GF-D8 (cell line): ENCODE measurements at places on chromosomes 4 and X.

DNA sequence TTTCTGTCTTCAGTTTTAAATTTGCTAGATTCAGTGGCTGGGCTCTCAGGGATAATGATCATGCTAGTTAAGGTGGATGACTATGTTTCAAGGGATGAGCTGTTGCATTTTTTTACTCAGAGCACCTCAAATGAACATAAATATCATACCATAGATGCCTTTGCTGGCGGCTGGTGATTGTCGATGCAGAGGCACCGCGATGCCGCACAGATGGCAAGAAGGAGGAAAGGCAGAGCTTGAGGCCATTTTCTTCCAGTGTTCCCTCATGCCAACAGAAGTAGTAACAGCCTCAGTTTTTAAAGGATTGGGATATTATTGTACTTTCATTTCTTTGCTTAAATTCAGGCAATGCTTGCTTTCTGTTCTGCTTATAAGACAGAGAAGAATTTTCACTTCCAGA lies 654.7 kb upstream of the IGFBP7 start:
- DNase-seq, result no peak

DNA sequence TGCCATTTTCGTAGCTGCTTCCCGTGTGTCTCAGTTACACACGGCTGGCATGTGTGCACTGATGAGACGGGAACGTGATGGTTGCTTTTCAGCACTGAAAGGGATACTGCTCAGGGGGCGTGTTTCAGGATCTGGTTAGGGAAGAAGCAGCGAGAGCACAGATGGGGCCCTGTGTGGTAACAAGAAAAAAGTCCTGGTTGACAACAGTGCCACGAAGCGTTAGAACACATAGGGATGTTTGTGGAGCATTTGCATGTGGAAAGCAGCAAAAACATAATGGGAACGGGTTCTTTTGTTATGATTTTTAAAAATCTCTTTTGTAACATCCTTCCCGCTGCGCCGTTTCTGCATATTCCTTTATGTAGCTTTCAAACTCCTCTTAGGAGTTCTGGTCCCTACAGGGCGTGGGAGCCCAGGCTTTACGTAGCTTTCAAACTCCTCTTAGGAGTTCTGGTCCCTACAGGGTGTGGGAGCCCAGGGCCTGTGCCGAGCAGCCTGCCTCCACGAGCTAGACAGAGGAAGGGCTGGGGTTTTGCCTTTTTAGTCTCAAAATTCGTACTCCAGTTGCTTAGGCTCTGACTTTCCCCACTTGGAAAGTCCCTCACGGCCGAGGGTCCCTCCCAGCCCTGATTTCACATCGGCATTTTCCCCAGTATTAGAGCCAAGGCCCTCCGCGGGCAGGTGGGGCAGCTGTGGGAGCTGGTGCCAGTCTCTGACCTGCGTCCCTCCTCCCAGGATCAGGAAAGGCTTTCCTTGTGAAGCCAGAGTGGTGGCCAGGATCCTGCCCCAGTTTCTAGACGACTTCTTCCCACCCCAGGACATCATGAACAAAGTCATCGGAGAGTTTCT lies 11.0 kb upstream of the MSANTD1 start:
- DNase-seq, result no peak

- DNase-seq, result no peak
Observed at GRCh38 chrX:14357314-14357713, 172.0 kb upstream of the GLRA2 start.

- no peak for DNase-seq
Observed at GRCh38 chr4:113987382-113987941, 8.0 kb upstream of the ARSJ start.

DNA sequence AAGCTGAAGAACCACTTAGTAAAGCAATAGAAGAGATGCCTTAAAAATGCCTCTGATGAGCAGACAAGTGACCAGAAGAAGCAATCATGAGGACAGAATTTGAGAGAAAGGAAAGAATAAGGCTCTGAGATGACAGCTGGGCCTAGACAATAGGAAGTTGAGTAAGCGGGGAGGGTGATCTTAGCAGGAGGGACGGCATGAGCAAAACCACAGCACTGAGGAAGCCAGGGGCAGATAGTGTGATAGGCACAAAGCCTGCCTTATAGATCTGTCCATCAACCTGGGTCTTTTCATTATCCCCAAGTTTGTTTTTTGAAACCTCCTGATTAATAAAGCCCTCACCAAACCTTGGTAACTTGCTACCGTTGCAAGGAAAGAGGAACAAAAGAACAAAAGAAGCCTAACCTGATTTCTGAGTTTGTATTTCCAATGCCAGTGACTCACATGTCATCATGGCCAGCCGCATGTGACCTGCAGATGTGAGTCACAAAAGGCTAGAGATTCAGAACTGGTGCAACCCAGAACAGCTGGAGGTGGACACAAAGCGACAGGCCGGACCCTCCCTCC lies 55.7 kb upstream of the PPARGC1A start:
- DNase-seq, result peak; percentile 77

DNA sequence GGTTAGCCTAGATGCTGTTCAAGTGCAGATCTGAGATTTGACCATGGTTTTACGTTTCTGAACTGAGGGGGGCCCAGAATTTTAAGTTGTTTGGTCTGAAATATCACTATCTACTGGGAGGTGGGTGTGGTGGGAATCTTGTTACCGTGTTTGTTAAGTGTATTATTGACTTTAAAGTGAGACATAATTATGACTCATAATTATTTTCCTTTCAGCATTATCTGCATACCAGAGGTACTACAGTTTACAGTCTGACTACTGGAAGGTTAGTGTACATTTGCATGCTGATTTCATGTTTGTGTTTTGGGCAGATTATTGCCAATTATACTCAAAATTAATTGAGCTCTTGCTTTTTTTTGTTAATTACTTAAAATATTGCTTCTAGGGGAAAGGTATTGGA lies 101.5 kb downstream of the KDM6A start:
- no peak for DNase-seq
